Activated T-helper 1 cell treated with Interleukin-2 at 50 U/mL for 16 hours (primary cell): ENCODE measurements at places on chromosomes 6 and 20.

DNA sequence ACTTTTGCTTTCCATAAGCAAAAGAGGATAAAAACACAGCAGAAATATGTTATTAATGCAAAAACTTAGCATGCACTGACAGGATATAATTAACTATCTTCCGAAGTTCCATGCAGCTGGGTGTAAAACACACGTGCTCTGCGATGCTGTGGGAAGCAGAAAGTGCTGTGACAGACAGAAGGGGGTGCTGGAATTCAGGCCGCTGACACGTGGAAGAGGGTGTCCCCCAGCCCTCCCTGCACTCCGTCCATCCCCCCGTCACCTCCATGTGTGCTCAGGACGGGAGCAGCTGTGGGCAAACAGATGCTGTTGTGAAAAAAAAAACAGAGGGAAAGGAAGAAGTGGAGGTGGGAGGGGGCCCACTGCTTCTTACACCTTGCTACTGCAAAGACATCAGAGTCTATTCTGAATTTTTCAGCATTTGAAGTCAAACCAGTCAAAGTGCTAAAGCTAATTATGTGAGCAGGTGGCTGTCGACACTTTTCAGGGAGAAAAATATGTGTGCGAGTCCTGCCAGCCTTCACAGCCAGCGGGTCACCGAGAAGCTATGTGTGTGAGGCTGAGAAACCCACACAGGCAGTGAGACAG lies 175.9 kb upstream of the AFDN start:
- DNase-seq: no peak

DNA sequence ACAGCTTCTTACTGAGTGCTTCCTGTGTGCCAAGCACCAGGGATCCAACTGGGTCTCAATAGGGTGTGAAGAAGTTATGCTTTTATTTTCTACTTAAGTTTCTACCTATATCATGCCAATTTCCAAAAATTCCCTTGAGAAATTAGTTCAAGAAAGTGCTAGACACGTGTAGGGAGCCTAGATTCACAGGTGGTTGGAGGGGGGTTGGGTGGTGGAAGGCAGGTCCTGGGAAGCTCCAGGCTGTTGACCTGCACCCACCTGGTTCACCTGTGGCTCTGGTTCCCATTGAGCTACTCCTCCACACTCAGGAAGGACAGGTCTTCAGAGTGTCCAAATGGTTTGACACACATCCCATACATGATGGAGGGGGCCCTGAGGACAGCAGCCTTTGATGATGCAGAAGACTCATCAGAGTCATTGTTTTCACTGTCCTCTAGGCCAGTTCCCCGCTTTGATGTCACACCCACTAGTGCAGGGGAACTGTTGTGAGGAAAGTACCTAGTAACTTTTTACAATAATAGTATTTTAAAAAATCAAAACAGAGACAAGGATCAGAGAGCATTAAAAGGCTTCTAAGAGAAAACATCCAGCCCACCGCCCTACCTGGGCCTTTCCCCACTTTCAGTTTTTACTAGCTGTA lies 39.8 kb upstream of the MYL9 start:
- DNase-seq: no peak

GRCh38 chr6:36514554-36515456 lies 32.5 kb downstream of the STK38 start:
- no peak for DNase-seq

- no peak for DNase-seq
Observed at GRCh38 chr6:116352515-116353471, 18.0 kb upstream of the DSE start.

GRCh38 chr6:161366301-161366923 lies 92.6 kb upstream of the AGPAT4 start:
- DNase-seq: no peak

- no peak for DNase-seq
Observed at GRCh38 chr6:13923527-13924145, 1.1 kb upstream of the RNF182 start.

DNA sequence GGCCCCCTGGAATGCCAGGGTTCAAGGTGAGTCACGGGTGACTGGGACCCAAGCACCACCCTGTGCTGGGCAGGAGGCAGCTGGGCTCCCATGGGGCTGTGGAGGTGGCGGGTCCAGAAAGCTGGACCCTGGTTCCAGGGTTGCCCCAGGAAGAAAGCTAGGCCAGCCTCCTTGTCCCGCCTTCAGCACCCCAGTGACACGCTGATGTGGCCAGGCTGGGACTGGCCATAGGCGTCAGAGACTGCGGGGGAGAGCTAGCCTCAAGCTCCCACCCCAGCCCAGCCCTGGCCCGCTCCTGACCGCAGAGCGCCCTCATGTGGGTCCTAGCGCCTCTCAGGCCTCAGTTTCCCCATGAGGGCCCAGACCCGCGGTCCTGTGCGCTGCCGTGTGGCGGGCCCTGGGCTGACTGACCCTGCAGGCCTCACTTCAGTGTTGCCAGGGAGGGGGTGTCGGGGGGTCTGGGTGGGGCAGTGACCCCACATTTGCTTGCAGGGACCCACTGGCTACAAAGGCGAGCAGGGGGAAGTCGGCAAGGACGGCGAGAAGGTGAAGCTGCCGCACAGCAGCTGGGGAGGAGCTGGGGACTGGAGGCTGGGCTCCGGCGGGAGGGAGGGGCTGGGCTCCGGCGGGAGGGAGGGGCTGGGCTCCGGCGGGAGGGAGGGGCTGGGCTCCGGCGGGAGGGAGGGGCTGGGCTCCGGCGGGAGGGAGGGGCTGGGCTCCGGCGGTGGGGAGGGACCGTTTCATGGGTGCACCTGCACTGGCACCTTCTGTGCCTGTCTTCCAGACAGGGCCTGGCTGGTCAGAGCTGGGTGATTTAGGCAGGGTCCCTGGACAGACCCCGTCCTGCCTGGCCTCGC lies 7.9 kb downstream of the COL9A3 start:
- no peak for DNase-seq

DNA sequence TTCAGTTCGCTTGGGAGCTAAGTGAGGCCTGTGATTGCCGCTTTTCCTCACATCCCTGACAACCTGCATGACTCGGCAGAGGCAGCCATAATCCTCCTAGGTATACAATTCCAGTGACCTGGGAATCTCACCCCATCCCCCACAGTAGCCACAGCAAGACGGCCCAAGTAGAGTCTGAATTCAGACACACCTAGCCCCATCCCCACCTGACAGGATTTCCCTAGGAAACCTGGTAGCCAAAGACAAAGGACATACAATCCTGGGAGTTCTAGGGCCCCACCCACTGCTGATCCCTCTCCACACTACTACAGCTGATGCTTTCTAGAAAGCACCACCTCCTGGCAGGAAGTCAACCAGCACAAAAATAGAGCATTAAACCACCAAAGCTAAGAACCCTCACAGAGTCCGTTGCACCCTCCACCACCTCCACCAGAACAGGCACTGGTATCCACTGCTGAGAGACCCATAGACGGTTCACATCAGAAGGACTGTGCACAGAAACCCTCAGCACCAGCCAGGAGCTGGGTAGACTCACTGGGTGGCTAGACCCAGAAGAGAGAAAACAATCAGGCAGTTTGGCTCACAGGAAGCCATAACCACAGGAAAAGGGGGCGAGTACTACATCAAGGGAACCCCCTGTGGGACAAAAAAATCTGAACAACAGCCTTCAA lies 17.9 kb upstream of the RUNX2 start:
- DNase-seq: no peak
